GM06990 (cell line): ENCODE measurements at places on chromosomes 2 and 18.

- DNase-seq: no peak
Measured at GRCh38 chr2:95359031-95359430, 43.5 kb upstream of the FAHD2A start.

DNA sequence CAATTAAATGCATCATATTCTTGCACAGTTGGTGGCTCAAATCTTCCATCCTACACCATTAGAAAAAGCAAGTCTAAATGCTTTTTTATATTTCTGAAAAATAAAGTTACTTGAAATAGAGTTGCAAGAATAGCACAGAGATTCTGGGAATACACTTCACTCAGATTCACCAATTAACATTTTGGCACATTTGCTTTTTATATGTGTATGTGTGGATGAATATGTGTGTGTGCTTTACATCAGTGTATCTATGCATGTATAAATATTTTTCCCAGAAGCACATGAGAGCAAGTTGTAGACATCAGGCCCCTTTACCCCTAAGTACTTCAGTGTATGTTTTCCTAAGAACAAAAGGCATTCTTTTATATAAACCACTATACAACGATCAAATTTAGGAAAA is 27.6 kb upstream of the MSH2 start:
- DNase-seq: no peak

GRCh38 chr18:37175727-37176620 is 347.0 kb downstream of the KIAA1328 start:
- no peak for DNase-seq

GRCh38 chr18:55268628-55269275 is 309.5 kb upstream of the CCDC68 start:
- DNase-seq: no peak

- no peak for DNase-seq
Measured at GRCh38 chr2:201358684-201359083, 1.5 kb upstream of the FLACC1 start.

- DNase-seq: no peak
Measured at GRCh38 chr2:175601969-175602368, 400.1 kb downstream of the LNPK start.

GRCh38 chr2:133887676-133888040 is 319.4 kb upstream of the NCKAP5 start:
- no peak for DNase-seq

DNA sequence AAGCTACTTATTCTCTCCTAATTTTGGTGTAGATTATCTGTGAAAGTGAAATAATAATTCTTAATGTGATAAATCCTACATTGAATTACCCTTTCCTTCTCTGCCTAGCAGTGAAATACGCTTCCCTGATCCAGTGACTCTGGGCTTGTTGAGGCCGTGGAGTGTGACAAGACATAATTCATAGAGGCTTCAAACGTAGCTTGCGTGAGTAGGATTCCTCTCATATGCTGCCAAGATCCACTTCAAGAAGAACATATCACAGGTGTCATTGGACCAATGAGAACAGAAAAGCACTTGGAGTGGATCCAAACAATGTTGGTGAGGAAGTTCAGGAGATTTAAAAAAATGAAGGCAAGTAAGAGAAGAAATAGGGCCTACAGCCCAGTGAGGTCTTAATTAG is 221.3 kb upstream of the TMEFF2 start:
- DNase-seq: no peak

GRCh38 chr18:48749768-48750167 is 201.0 kb downstream of the SMAD7 start:
- no peak for DNase-seq

- DNase-seq: no peak
Measured at GRCh38 chr2:130388221-130388907, 32.5 kb downstream of the PTPN18 start.

GRCh38 chr2:142857256-142858164 is 20.0 kb upstream of the KYNU start:
- DNase-seq: no peak

DNA sequence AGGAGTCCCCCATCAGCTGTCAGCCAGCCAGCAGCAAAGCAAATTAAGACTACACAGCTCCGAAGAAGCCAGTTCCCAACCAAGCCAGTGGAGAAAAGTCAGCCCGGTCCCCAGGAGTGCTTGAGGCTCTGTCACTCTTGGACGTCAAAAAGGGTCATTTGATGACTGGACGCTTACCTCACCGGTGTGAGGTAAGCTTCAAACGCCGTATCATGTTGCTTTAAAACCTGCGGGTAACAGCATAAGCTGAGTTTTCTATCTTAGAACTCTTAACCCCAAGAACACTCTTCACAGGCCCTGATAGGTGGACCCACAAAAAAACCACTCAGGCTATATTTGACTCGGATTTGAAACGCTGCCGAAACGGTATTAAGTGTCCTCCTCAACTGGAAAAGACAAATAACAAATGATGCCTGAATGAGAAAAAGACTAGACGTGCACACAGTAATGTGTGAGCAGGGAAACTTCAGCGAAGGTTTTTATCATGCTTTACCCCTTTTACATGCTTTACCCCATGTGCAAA is 682 bp upstream of the LNPK start:
- DNase-seq: no peak

- no peak for DNase-seq
Measured at GRCh38 chr2:100077456-100077855, 64.9 kb downstream of the AFF3 start.

- DNase-seq: no peak
Measured at GRCh38 chr2:188291142-188291616, 495 bp upstream of the GULP1 start.

- no peak for DNase-seq
Measured at GRCh38 chr2:190304404-190304803, 15.2 kb downstream of the HIBCH start.

- DNase-seq: no peak
Measured at GRCh38 chr2:18299423-18300212, 260.8 kb downstream of the RDH14 start.

DNA sequence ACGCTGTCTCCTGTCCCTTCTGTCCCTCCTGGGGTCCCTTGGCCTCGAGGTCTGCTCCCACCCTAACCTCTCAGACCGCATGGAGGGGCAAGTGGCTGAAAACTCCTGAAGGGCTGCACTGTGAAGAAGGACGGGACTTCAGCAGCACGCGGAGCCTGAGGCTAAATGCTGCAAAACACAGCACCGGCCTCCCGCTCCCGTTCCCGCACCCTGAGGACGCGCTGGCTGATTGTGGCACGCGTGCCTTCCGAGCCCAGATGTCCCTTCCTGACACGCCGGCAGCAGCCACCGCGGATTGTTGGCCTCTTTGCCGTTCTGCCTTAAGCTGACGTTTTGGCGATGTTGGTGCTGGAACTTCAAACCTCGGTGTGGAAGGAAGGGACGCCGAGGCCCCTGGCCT is 125.9 kb upstream of the CTDP1 start:
- no peak for DNase-seq

GRCh38 chr2:186068139-186068801 is 329.7 kb downstream of the FSIP2 start:
- no peak for DNase-seq

DNA sequence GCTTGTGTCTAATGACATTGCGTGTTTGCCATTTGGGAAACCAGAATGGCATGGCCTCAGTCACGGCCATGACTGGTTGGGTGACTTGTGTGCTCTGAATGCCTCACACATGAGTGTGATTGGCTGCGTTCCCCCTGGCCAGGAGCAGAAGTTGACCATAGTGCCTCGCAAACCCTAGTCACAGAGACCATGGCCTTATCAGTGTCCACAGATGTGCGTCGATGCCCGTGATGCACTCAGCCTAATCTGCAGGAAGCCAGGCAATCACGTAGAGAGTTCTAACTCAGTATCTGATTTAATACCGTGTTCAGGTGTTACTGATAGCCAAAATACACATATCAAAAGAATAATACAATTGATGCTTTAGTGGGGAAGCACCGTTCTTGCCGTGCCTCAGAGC is 64.0 kb downstream of the BOLA3 start:
- no peak for DNase-seq

- DNase-seq: no peak
Measured at GRCh38 chr18:42039396-42039795, 84.4 kb downstream of the PIK3C3 start.

DNA sequence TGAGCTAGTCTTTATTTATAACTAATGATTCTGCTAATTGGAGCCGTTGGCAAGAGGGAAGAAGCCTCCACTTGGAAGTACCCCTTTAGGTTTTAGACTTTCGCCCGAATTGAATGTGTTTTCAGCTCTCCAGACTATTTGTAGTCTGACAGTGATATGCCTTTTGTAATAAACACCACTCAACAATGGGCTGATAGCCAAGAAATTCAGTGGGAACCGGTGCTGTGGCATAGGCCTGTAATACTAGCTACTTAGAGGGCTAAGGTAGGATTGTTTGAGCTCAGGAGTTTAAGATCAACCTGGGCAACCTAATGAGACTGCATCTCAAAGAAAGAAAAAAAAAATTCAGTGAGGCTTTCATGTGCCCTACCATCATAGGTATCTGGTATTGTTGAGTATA is 13.6 kb upstream of the ZSCAN30 start:
- no peak for DNase-seq

- peak; percentile 27 for DNase-seq
Measured at GRCh38 chr2:190121971-190122370, 59.4 kb upstream of the MSTN start.

- DNase-seq: peak; percentile 8
Measured at GRCh38 chr2:126449677-126450076, 206.3 kb upstream of the GYPC start.

DNA sequence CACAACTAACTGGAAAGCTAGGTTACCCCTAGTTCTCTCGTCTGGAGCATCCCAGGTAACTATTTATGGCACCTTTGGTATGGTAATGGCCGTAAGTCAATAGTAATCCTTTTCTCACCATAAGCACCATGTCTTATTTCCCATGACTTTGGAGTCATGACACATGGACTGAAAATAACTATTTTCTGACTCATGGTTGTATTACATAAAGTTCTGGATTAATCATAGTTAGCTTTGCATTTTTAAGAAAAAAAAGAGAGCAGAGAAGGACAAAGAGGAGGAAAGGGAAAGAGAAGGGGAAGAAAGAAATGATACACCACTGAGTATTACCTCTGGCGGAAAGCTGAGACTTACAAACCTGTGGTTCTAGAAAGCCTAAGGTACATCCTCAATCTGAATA is 99.3 kb downstream of the BIN1 start:
- no peak for DNase-seq

GRCh38 chr2:21543630-21544029 is 419.9 kb downstream of the TDRD15 start:
- no peak for DNase-seq

DNA sequence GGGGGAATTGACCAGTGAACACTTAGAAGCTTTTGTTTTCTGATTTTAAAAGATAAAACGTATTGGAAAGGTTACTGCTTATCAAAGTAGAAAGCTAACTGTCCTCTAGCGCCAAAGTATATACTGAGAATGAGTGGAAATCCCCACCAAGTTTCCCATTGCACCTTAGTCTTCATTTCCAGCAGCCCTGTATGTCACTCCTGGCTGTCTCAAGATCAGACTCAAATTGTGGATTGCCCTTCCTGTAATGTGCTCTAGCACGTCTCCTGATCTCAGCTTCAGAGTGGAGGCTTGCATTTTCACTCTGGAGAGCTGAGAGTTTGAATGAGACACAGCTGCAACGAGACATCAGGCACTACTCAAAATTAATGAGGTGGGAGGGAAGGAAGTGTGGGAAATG is 26.6 kb downstream of the MFF start:
- peak; percentile 18 for DNase-seq

GRCh38 chr2:10402062-10402585 is 46.0 kb downstream of the ODC1 start:
- no peak for DNase-seq

DNA sequence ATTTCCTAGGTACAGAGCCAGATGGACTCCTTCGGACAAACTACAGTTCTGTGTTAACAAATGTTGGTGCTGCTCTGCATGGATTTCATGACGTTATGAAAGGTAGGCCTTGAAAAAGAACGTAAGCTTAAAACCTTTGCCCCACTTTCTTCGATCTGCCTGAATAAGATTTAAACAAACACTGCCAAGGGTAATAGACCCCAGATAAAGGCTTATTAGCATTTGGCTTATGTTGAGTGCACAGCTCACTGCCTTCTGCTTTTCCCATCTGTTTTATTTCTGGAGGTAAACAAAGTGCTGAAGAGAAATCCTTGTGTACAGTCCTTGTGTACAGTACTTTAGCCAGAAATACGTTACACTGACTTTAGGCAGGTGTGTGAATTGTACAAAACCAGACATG is 50.0 kb upstream of the STON1 start:
- no peak for DNase-seq

DNA sequence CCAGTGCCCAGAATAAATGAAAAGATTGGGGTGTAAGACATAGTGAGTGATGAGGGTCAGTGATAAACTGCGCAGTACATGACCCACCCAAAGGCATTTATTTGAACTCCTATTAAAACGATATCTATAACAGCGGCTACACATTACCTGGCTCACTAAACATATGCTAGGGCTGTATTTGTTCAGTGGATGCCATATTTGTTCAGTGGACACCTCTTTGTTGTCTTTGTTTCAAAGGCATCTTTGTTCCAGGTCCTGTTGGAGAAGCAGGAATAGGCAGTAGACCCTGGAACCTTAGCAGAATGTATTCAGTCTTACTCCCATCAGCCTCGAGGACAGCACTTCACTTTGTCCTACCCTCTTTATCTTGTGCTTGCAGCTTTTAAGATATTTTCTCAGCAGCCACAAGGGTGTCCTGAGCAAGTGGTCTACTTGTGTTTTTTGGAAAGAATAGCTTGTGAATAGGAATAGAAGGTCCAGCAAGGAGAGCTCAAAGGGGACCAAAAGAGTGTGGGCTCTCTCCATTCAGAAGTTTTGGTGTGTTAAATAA is 650.8 kb upstream of the FANCL start:
- DNase-seq: no peak

GRCh38 chr2:216915557-216916150 is 55.8 kb upstream of the TNP1 start:
- DNase-seq: no peak

DNA sequence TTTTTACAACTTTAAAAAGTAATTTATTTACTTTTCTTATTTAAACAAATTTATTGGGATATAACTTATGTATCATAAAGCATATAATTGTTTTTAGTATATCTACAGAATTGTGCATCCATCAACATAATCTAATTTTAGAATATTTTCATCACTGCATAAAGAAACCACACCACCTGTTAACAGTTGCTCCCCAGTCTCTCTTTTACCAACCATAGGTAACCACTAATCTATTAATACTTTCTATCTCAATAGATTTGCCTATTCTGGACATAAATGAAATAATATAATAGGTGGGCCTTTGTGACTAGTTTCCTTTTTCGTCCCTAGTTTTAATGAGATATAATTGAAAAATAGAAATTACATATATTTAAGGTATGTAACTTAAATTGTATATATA is 90.6 kb downstream of the ADAM23 start:
- DNase-seq: no peak

- no peak for DNase-seq
Measured at GRCh38 chr2:240284503-240285259, 144.2 kb upstream of the OTOS start.

GRCh38 chr2:238081561-238081960 is 18.6 kb upstream of the ESPNL start:
- no peak for DNase-seq

- DNase-seq: no peak
Measured at GRCh38 chr2:108959401-108959800, 29.6 kb downstream of the EDAR start.

- no peak for DNase-seq
Measured at GRCh38 chr2:9378433-9379390, 44.6 kb downstream of the ITGB1BP1 start.

GRCh38 chr2:111148225-111148873 is 27.6 kb downstream of the BCL2L11 start:
- no peak for DNase-seq

- DNase-seq: no peak
Measured at GRCh38 chr2:174992886-174993285, 12.3 kb downstream of the CHN1 start.

- DNase-seq: no peak
Measured at GRCh38 chr18:54787121-54787520, 41.2 kb upstream of the RAB27B start.
